HS-27A (cell line): ENCODE measurements at places on chromosomes 1 and 21.
A peak's percentile ranks its signal among the peaks of the same experiment; 100 is the strongest.

- no peak for DNase-seq
These were observed 45.3 kb downstream of the TARBP1 start for GRCh38 chr1:234433563-234434285.

GRCh38 chr21:16578912-16579311 is 849.1 kb downstream of the USP25 start:
- no peak for DNase-seq

DNA sequence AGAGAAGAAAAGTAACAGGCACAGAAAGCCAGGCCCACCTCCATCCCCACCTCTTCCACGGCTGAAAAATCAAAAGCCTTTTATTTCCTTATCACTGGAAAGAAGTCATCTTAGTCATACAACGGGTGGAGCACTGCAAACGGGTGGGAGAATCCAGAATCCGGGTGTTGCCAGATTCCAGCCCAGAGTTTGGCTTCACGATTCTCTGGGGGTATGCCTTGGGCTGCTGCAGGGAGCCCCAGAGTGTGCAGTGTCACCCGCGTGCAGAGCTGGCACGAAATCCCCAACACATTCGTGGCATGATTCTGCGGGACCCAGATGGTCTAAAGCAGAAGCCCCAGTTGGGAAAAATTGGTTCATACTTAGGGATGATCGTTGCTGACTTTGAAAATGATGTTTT is 2.6 kb upstream of the NPPA start:
- no peak for DNase-seq

DNA sequence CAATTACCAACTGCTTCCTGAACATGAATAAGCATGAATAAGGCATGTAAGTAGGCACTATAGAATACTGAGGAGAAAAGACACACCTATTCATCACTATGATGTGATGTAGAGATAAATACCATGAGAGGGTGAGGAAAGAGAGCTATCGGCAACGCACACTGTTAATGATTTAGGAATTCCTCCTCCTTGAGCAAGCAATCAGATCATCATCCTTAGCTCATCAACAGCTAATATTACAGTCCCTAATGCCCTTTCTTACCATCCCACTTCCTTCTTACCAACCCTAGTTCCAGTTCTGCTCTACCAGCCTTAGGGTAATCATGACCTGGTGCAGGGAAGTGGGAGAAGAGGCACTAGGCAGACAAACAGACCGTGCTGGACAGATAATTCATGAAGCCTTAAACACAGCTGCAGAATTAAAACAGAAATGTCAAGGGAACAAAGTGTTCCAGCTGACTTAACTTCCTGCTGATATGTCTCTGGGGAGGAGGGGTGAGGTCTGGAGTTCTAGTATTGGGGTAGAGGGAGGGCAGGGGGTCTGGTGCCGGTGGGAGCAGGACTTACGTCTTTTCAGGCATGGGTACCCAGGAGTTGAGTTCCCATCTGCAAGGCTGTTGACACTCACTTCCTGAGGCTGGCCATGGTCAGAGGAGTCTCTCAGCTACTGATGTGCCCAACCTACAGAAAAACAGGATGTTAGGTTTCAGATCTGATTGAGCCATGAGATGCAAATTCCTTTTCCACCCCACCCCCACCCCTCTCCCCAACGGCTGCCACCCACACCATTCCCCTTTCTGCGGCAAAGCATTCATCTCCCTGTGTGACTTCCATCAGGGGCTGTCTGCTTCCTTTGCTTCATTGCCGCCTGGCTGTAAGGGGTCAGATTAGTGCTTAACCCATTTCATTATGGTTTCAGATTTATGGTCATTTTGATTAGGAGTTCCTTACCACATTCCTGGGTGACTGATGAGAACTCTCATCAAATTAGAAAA is 12.6 kb upstream of the RCSD1 start:
- no peak for DNase-seq

DNA sequence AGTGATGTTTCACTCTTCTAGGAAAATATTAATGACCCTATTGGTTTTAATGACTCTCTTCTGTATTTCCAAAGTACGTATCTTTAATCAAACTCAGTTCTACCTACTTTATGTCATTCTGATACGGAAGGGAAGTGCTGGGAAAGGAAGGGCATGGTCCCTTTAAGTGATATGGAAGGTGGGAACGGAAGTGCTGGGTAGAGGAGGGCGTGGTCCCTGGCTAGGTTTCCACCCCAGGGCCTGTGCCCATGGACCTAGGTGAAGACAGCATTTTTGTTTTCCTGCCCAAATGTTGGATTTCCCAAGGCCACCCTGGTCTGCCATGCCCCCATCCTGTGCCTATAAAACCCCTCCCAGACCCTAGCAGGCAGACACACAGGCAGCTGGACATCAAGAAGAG is 24.0 kb downstream of the RGS4 start:
- DNase-seq, result no peak

GRCh38 chr21:41593760-41594138 is 85.8 kb upstream of the TMPRSS2 start:
- no peak for DNase-seq

- no peak for DNase-seq
These were observed 2.0 kb downstream of the ATF3 start for GRCh38 chr1:212610575-212610967.

DNA sequence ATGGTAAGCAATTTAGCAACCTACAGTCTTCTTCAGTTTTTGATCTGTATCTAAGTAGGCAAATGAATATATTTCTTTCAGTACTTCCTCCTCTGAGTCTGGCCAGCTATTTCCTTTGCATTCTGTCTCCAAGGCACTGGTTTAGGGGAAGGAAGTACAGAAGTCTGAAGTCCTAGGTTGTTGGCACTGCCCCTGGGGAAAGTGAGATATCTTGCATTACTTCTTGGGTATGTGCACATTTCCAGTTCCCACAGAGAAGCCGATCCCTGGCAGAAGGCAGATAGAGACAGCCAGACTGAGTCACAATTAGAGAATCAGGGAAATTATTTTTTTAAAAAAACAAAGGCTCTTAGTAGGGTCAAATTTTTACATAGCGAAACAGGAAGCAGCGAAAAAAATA is 98.8 kb downstream of the RASAL2 start:
- DNase-seq, result peak; percentile 40

DNA sequence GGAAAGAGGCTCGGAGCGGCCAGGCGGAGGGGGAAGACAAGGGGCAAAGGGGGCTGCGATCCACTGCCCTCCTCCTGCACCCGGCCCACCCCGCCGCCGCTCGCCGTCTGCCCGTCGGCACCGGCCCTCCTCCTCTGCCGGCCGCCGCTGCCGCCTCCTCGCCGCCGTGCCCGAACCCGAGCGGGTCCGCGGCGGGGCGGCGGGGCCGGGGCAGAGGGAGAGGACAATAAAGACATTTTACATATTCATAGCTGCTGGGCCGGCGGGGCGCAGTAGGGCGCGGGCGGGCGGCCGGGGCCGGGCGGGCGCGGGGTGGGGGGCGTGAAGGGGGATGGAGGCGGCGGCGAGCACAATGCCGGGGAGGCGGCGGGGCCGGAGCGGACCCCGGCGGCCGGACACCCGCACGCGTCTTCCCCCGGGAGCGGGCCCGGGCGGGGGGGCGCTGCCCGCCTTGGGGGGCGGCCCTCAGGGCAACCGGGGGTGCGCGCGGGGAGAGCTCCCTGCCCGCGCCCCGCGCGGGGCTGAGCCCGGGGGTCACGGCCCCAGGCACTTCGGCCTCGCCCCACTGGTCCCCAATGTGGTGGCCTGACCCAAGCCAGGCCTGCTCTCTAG is 546 bp downstream of the POU2F1 start:
- DNase-seq, result no peak

DNA sequence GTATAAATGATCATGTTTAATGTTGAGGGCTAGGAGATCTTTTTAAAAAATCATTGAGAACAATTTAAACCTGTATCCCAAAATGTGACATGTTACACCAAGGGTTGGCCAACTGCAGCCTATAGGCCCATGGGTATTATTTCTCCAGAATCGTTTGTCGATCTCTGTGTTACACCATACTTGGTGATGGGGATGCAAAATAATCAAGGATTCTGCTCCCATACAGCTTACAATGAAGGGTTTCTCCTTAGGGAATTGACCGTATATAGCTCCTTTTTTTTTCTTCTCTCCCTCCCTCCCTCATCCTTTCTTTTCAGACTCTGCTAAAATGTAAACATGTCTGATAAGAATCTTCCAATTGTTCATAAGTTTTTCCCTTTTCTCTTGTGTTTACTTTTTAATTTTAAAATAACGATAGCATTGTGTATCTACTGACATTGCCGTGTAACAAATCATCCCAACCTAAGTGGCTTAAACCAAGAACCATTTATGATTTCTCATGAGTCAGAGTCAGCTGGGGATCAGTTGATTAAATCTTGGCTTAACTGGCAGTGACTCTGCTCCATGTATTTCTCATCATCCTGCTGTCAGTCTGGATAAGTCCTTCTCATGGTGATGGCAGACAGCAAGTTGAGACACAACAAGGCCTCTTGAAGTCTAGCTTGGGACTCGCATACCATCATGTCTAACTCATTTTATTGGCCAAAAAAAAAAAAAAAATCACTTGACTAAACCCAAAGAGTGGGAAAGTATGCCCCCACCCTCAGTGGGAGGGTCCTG is 48.0 kb downstream of the MARK1 start:
- DNase-seq, result no peak

GRCh38 chr1:93605026-93605568 is 76.5 kb downstream of the BCAR3 start:
- DNase-seq, result no peak

- DNase-seq, result no peak
These were observed 39.3 kb downstream of the TP73 start for GRCh38 chr1:3691421-3692204.

DNA sequence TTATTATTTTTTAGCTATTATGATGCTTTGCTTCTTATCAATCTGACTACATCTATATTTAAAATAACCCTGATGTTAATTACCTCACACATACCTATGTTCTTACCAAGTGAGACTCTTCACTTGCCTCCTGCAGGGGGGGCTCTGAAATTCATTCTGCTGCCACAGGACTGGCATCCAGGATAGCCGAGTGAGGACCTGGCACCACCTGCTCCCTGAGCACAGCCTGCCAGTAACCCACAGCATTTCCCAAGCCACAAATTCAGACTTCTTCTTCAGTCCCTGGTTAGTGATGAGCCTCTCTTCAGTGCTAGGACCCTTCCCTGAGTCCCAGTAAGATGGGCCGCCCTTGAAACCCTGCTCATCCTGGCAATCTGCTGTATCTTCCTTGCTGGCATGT is 296.5 kb upstream of the PLXNA2 start:
- DNase-seq, result no peak

DNA sequence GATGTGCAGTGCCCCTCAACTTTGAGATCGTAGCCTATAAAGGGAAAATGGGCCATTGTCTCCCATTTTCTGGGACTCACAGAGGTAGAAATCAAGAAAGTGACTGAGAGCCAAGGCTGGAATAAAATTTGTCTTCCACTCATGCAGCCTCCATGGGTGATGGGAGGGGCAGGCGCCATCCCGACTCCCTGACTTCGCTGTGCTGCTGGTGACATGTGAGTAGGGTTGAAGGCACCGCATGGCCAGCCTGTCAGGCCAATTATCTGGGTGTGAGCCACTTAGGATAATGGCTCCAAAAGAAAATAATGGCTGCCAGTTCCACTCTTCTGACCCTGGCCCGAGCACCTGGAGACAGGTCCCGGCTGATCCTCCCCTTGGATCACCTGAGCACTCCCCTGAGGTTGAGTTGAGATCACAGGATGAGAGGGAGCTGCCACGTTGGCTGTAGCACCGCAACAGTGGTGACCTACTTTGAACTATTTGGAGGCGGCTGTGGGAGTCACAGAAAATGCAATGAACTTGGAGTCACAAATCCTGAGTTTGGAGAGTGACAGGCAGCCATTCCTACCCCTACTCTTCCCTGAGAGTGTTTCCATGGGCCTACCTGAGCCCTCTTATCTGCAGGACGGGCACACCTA is 26.3 kb downstream of the CAPN9 start:
- no peak for DNase-seq

DNA sequence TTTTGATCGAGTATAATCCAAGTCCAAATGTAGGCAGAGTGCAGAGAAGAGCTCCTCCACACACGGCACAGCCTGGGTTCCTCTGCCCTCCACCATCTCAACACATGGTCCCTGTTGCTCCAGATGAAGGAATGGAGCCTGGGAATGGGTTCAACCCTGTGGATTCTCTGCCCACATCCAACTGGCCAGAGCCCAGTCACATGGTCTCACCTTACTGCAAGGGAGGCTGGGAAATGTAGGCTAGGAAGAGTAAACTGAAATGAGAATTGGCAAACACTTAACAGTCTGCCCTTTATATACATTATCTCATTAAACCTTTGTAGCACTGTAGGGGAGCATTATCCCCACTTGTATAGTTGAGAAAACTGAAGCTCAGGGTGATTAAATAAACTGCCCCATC is 60.1 kb upstream of the RAB4A start:
- DNase-seq, result no peak

DNA sequence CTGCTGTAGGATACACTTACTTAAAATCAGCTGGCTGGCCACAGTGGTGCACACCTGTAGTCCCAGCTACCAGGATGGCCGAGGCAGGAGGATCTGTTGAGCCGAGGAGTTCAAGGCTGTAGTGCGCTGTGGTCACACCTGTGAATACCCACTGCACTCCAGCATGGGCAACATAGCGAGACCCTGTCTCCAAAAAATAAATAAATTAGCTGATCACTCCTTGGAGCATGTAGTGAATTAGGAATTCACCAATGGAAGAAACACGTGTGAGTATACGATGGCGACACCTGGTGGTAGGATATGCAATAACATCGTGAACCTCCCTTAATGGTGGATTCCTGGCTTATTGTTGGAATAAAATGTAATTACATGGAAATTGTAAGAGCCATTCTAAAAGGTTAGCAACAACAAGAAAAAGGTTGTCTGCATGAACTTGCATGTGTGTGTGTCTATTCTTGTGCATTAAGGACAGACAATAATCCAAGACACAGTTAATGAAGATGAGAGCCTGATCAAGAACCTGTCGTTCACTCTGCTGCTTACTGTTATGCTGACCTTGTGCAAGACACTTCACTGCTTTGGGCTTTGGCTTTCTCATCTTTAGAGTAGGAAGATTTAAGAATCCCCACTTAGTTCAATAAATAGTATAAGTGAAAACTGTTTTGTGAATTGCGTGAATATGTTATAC is 38.6 kb upstream of the COX20 start:
- peak; percentile 22 for DNase-seq
